Esophagus squamous epithelium (tissue), 5 donors: ENCODE measurements at places on chromosomes 5 and 9.

- no peak for DNase-seq
These were observed 21.3 kb downstream of the TRMO start for GRCh38 chr9:97900738-97901565.

- DNase-seq = no peak
These were observed 60.7 kb downstream of the PRRT1B start for GRCh38 chr9:131605770-131606590.

DNA sequence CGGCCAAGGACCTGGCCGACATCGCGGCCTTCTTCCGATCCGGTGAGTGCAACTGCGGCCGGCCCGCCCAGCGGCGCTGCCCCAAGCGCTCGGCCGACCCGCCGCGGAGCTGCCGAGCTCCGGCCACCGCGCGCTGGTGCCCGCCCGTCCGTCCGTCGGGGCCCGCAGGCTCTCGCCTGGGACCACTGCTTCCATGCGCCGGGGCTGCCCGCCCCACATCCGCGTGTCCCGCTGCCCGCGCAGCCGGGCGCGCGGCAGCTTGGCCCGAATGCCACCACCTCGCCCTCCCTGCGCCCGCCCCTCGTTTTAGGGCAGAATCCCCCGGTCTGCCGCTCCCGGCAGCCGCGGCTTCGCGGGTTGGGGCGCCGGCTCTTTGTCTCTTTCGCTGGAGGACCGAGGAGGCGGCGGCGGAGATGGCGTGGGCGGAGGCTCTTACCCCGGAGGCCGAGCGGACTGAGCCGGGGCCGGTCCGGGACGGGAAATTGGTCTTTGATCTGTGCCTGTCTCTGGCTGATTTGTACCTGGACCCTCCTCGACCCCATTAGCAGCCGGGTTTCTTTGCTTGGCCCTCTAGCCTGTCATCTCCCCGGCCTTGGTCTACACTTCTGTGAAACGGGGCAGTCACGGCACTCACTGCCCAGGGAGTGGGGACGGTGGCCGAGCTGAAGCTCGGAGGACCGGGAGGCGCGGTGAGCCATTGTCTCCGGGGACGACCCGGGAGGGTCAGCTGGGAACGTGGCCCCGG lies 871 bp downstream of the TRIO start:
- DNase-seq = no peak

- no peak for DNase-seq
These were observed 70.5 kb downstream of the ST8SIA4 start for GRCh38 chr5:100832252-100833230.

DNA sequence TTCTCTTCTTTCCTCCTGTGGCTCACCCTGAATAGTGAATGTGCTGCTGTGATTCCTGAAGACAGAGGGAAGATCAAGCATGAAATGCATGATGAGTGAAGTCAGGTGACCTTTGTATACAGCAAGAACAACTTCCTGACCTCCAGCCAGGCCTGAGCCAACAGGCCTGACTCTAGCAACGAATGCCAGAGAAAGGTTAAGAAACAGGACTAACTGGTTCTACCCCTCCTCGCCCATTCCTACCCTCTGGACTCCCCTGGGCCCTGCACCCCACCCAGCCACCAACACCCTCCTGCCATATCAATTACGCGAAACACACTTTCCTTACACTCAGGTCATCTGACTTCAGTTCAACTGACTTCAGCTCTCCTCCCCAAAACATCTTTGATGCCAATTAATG lies 4.9 kb downstream of the SUSD1 start:
- no peak for DNase-seq
